ENCODE measurements at places on chromosomes 2 and 18.

DNA sequence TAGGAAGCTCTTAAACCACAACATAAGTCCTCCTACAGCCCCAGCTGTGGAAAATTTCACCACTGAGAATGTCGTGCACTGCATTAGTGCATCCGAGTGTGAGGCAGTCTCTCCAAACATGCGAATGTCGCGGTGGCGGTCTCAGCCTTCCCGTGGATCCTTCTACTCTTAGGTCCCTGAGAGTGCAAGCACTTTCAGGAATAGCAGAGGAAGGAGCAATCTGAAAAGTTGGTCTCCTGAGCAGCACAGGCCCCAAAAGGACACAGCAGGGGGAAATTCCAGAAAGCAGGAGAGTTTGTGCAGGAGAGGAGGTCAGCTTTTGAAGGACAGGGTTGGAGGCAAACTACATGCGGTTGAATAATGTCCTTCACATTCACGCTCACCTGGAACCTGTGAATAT is 440.5 kb upstream of the SMIM21 start:
- peak; percentile 28 for DNase-seq

GRCh38 chr2:31402388-31402787 is 12.2 kb downstream of the XDH start:
- DNase-seq: peak; percentile 38

DNA sequence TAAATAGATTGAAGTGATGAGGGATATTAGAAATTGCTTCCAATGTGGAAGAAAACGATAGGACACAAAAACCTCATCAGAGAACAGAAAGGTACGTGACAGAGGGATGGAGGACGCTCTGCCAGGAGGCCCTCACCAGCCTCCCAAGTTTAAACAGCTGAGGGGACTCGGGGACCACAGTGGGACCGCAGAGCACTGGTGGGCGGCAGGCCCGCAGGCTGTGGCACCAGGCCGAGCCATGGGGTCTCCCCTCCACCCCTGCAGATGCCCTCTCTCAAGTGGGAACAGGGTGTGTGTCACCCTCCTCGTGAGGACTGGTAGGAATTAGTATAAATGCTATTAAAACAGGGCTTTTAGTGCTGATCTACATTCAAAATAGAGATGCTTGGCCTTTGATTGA is 10.8 kb downstream of the NDUFA10 start:
- DNase-seq: no peak

GRCh38 chr2:38934742-38935141 is 45.1 kb downstream of the ARHGEF33 start:
- no peak for DNase-seq

GRCh38 chr18:79418236-79418635 is 22.5 kb downstream of the NFATC1 start:
- DNase-seq: no peak

- DNase-seq: no peak
Observed at GRCh38 chr2:31054842-31055388, 83.3 kb downstream of the GALNT14 start.

DNA sequence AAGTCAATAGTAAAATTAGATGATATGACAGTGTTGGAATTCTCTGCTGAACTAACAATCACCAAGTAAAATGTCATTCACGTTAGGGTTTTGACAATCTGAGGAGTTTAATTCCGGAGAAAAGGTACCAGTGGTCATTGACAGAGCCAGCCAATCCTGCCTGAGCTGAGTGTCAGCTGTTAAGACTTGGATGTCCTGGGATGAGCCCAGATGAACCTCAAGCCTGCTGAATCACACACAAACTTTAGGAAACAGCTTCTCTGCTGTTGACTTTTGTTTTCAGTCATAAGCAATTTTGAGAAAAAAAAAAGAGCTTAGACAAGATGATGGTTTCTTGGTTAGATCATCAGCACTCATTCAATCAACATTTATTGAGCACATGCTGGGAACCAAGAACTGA is 600.0 kb upstream of the SLC39A10 start:
- no peak for DNase-seq

DNA sequence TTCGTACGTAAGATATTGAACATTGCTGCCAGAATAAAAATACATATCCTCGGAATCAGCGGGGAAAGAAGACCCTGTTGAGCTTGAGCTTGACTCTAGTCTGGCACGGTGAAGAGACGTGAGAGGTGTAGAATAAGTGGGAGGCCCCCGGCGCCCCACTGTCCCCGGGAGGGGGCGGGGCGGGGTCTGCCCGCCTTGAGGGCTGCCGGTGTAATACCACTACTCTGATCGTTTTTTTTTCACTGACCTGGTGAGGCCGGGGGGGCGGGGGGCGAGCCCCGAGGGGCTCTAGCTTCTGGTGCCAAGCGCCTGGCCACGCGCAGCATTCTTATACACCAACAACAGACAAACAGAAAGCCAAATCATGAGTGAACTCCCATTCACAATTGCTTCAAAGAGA is 324.0 kb upstream of the REG3G start:
- no peak for DNase-seq

Measured in ELF-1 (cell line).